GM04503 (cell line): ENCODE measurements at places on chromosomes 2 and 18.
A peak's percentile ranks its signal among the peaks of the same experiment; 100 is the strongest.

DNA sequence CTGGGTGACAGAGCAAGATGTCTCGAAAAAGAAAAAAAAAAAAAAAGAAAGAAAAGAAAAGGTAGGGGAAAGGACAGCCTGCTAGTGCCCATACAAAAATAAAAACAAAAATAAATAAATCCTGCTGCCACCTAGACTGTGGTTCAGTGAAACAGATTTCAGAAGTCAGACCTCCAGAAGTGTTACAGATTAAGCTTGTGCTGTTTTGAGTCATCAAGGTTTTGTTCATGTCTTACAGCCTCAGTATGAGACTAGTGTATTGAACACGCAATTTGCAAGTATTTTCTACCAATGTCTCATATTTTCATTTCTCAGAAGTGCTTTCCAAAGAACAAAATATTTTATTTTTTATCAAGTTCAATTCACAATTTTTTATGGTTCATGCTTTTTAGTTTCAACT lies 720.4 kb upstream of the GYPC start:
- no peak for DNase-seq

- DNase-seq = no peak
Observed at GRCh38 chr2:20455076-20455587, 8.3 kb downstream of the RHOB start.

DNA sequence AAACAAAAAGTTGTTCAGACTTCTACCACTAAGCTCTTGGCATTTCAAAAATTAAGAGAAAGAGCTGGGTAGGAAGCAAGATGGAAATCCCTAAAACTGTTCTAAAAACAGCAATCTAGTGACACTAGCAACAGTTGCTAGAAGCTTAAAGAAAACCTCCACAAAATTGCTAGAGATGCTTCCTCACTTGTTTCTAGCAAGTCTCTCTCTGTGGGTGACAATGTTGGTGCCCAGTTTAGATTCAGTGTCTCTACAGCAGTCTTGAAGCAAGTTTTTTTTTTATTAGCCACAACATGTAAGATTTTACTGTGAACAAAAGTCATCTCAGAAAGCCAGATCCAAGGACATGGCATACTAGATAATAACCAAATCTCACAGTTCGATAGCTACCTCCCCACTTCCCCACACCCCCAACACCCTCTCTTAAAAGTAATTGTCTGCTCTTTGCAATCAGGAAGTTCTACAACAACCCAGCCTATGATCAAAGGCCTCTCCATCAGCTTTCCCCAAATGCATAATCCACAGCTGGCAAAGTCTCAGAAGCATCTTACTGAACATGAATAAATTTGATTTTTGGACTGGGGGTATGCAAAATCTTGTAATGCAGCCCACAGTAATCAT lies 70.0 kb downstream of the ANKRD44 start:
- no peak for DNase-seq

- no peak for DNase-seq
Observed at GRCh38 chr18:51273437-51273836, 76.0 kb upstream of the MEX3C start.

GRCh38 chr2:31365834-31366505 lies 48.6 kb downstream of the XDH start:
- no peak for DNase-seq

GRCh38 chr2:142291969-142292368 lies 161.2 kb upstream of the LRP1B start:
- peak; percentile 8 for DNase-seq

- DNase-seq = no peak
Observed at GRCh38 chr2:69685321-69686048, 41.9 kb upstream of the AAK1 start.

DNA sequence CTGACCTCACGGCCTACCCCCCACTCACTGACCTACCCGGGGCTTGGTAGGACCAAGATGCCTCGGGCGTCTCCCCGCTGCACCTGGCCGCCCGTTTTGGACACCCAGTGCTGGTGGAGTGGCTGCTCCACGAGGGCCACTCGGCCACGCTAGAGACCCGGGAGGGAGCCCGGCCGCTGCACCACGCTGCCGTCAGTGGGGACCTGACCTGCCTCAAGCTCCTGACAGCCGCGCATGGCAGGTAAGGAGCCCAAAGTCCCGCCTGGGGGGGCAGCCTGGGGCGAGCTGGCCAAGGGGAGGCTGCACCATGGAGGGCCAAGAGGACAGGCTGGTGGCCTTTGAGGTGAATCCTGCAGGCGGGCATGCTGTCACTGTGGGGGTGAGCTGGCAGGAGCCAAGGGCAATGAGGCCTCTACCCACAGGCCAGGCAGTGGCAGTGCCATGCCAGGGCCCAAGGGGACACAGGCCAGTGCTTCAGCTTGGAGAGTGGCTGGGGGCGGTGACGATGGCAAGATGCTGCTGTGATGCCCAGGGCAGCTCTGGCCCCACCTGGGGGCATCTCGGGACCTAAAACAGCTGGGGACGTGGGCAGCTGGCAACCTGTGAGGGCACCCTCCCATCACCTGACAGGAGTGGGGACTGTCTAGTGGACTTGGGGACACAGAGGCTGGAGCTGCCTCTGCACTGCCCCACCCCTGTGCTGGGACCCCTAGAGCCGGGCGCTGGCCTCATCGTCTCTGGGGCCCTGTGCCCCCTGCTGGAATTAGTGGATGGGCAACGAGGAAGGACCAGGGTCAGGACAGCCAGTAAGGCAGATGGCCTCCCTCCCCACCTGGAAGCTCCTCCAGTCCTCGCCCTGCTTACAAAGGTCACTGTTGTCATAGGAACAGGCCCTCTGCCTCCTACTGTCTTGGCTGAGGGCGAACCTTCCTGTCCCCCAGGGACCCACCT lies 2.0 kb downstream of the ESPNL start:
- no peak for DNase-seq

- DNase-seq = no peak
Observed at GRCh38 chr2:19068206-19068605, 290.2 kb downstream of the OSR1 start.

DNA sequence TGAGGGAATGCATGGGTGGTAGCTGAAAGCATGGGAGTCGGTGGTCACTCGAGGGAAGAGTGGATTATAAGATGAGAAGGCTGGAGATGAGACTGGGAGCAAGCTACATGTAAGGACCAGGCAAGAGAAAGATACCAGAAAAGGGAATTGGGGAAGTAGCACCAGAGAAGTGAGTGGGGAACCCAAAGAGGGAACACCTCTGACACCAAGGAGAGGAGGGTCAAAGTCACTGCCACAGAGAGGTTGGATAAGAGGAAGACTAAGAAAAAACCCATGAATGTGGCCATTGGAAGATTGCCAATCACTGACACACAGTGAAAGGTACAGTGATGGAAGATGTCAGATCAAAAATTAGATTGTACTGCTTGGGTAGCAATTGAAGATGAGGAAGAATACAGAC lies 473.9 kb downstream of the BCL11A start:
- DNase-seq = no peak

GRCh38 chr2:25409044-25409443 lies 67.3 kb upstream of the DNMT3A start:
- no peak for DNase-seq

DNA sequence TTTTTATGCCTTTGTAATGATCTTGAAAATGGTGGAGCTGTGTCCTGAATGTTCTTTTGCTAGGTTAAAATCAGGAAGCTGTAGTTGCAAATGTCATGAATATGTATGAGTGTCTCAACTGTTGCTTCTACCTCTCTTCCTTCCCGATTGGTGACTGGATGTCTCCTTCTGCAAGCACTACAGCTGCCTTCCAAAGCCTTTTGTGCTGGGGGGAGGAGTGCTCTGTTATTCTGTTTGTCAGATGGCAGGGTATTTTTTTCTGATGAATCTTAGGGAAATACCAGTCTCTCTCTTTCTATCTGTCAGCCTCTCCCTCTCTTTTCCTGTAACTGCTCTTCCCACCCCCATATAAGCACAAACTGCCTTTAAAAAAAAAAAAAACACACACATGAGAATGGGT lies 1396.3 kb upstream of the CELF4 start:
- no peak for DNase-seq

- peak; percentile 76 for DNase-seq
Observed at GRCh38 chr2:216031960-216032689, 18.8 kb upstream of the MREG start.

GRCh38 chr2:126723281-126723815 lies 67.4 kb downstream of the GYPC start:
- no peak for DNase-seq

DNA sequence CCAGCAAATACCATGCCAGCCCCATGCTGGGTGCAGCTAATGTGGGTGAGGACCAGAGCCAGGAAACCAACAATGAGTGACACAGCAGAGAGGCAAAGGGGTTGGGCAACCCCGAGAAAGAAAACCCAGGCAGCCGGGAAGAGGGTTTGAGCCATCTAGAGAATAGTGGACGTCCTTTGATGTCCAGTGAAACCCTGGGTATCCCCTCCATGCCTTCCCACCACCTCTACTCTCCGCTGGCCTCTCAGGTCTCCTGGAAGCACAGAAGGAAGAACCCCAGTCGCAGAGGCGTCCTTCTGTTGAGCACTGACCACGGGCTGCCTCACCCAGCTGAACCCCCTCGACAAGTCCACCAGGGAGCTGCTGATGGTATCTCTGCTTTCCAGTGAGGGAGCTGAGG lies 657.4 kb upstream of the ID2 start:
- no peak for DNase-seq

- DNase-seq = no peak
Observed at GRCh38 chr2:171513719-171514160, 8.5 kb upstream of the CYBRD1 start.

DNA sequence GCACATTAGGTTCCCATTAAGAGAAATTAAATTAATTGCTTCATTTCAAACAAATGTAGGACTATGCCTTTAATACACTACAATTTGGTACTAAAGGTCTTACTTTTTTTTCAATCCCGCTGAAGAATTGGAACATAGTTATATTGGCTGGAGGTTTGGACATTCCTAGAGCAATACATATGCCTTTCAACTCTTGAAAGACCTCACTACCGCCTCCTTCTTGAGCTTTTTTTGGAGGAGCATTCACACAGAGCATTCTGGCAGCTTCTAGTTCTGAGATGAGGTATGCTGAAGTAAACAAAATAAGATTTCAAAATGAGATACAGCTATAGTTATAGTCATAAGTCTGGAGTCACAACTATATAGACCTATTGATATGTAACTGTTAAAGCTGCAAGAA lies 10.9 kb downstream of the FAM98A start:
- no peak for DNase-seq

GRCh38 chr2:75166491-75166890 lies 32.8 kb downstream of the TACR1 start:
- DNase-seq = no peak

- DNase-seq = no peak
Observed at GRCh38 chr2:61582165-61582564, 44.0 kb upstream of the XPO1 start.

DNA sequence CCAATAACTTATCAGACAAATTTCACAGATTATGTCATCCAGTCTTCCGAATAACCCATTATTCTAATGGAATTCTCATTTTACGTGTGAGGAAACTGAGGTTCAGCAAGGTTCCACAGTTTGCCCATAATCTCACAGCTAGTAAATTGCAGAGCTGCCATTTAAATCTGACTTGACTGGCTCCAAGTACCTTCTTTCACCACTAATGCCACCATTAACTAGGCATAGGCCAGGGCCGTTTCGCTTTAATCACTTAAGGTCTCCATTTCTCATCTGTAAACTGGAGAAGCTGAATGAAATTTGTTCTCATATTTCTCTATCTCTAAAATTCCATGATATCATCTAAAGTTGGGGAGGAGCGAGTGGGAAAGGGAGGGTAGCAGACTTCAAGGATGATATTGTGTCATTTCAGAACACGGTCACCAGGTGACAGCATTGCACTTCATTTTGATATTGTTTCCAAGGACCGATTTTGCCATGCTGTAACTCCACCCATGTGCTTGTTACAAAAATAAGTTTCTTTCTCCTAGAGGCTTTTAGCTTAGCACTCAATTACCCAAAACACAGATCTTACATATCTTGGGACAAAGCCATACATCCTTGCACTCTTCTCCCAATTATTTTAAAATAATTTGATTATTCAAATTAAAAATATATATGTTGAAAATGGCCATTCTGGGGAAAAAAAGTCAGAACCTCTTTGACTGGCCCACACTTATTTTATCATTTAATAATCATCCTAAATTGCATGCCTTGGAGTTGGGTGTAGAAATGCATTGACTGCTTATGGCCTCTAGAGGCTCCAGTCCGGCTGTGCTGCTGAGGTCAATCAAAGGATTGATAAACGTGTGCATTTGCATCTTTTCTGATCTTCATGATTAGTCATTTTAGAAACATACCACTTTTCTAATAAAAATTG lies 123.8 kb downstream of the AKAIN1 start:
- DNase-seq = no peak

- no peak for DNase-seq
Observed at GRCh38 chr2:46983065-46983801, 67.6 kb upstream of the MCFD2 start.

DNA sequence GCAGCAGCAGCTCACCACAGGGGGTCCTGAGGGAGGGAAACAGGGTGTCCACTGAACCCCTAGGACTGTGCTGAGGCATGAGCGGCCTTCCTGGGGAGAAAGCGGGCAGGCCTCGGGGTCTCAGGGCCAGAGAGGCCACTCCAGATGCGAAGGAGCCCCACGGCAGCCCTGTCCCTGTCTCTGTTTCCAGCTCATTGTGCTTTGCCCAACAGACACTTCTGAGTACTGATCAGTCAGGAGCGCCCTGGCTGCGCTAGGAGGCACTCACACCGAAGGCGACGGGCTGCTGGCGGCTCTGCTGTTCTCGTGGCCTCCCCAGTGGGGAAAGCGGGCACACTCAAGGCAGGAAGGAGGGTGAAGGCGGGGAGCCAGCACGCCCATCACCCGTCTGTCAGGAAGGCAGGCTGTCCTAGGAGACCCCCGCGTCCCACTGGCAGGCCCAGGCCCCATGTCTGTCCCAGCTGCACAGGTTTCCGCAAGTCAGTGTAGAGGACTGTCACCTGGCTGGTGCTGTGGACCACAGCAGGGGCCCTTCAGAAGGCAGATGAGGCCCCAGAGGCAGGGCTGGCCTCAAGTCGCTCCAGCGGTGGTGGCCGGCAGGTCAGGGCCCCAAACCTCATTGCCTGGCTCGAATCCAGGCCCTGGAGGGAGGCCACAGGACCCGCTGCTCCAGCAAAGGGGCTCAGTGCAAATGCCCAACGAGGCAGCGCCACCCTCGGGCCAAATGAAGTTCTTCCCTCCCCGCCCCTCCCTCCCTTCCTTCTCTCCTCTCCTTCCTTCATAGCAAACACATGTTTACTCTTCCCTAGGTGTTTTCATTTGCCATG lies 6.8 kb downstream of the ESPNL start:
- no peak for DNase-seq

- no peak for DNase-seq
Observed at GRCh38 chr2:148828941-148829340, 46.1 kb upstream of the KIF5C start.

GRCh38 chr2:241213041-241213440 lies 24.6 kb downstream of the ANO7 start:
- no peak for DNase-seq

DNA sequence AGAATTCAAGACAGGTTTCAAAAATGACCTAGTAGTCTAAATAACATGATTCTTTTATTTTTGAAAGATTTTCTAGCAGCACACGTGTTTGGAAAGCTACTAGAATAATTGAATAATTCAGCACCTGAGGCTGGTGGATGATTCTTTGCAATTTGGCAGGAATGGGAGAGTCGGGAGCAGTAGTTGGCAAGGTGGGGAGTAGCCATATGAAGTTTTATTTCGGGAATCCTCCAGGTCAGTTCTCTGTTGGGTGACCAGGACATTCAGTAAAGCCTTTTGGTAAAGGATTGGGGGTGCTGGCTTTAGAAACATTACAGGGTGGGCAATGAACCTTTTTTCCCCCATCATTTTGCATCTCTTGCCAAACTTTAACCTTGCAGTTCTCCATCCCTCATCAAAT lies 75.0 kb upstream of the LYPD6B start:
- DNase-seq = no peak
